ENCODE measurements at places on chromosomes 13 and 19.

- DNase-seq = no peak
Measured at GRCh38 chr13:72782717-72783116, 784 bp downstream of the PIBF1 start.

DNA sequence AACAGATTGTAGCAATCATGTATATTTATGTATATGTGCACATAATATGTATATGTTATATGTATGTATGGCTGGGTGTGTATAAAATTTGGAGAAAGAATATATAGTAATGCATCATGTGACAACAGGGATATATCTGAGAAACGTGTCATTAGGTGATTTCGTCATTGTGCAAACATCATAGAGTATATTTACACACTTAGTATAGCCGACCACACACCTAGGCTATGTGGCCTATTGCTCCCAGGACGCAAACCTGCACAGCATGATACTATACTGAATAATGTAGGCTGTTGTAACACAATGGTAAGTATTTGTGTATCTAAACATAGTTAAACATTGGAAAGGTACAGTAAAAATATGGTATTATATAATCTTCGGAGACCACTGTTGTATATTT, 43.8 kb downstream of the ESD start:
- DNase-seq = no peak

GRCh38 chr13:110980921-110981320, 66.1 kb upstream of the ANKRD10 start:
- no peak for DNase-seq

- no peak for DNase-seq
Measured at GRCh38 chr13:66840621-66841020, 389.5 kb downstream of the PCDH9 start.

Measured in activated T-cell treated with anti-CD3 and anti-CD28 coated beads for 48 hours (primary cell).